ENCODE measurements at places on chromosomes 6 and 20.

DNA sequence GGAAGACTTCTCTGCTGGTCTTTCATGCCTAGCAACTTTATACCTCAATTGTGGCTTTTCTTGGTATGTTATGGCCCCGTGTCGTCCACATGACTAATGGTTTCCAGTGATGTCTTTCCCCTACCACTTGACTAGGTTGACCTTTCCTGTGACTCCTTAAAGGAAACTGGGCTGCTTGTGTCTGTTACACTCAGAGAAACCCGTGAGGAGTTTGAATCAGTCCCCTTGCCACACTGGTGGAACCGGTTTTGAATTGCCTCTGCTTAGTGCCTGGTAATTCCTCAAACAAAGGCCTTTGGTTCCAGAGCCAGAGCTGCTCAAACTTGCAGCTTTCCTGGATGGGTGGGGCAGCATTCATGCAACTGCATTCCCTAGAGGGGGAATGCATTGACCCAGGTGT, 21.9 kb downstream of the ECT2L start:
- no peak for DNase-seq

- no peak for DNase-seq
Observed at GRCh38 chr20:48765359-48765758, 62.4 kb downstream of the PREX1 start.

GRCh38 chr6:27838945-27839625, 73.1 kb downstream of the OR2B2 start:
- peak; percentile 20 for DNase-seq

- no peak for DNase-seq
Observed at GRCh38 chr20:51309128-51309527, 233.4 kb downstream of the NFATC2 start.

DNA sequence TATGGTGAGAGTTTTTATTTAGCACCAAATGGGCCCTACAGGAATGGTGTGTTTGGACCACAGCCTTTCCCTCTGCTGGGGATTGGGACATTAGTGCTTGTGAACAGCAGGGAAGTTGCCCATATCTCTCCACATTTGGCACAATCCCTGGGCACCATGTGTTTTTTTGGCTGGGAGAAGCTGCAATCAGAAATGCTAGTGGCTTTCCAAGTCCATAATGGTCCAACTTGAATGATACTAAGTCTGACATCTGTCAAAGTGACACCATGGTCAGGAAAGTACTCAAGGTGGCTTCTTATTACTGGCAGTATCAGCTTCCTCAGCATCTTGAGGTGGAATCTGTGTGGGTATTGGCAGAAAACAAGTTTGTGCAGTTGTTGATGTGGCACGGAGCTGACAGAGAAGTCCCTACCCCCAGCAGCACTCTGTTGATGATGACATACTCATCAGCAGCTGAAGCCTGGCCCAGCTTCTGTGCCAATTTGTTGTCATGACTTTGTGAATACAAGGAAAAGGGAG, 53.0 kb downstream of the SASH1 start:
- peak; percentile 21 for DNase-seq

DNA sequence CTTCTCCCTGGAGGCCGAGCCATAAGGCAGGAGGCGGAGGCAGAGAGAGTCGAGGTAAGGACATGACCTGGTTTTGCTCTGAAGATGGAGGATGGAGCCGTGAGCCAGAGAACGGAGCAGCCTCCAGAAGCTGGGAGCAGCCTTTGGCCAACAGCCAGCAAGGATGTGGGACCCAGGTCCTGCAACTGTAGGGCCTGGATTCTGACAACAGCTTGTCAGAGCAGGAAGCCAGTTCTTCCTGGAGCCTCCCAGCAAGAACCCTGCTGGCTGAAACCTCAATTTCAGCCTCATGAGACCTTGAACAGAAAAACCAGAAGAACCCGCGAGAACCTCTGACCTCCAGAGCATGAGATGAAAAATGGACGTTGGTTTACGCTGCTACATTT, 13.4 kb upstream of the MRGBP start:
- DNase-seq: no peak

DNA sequence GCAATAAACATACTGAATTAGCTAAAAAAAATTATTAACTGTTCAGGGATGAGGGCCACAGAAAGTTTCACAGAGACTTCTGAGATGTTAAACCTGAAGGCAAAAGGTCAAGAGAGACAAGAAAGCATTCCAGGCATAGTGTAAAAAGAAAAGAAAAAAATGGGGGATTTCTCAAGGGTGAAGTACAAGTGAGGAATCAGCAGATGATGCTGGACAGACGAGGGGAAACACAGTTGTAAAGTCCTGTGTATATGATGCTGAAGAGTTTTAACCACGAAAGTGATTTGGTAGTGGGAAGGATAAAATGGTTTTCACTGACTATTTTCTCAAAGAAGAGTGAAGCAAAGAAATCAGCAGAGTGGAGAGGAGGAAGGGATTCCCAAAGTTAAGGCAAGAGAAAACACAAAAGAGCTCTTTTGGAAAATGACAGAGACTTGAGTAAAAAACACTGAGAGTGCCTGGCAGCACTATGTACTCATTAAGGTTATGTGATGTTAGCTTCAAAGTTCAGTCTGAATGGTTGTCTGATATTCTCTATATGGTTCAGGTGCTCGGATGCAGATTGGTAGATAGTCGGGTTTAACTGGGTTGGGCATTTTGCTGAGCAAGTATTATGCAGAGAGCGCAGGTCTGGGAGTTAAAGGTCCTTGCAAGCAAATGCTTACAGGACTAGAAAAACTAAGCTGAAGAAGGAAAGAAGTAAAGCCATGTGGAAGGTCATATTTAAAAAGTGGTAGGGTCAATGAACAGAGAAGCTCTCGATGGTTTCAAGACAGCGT, 16.4 kb downstream of the RAB23 start:
- no peak for DNase-seq

- DNase-seq: peak; percentile 59
Observed at GRCh38 chr20:21397341-21398108, at the start of gene NKX2-4. Gene NKX2-4 (minus strand): TSS chr20:21397526. CDS start chr20:21397399, 127 bp downstream.

DNA sequence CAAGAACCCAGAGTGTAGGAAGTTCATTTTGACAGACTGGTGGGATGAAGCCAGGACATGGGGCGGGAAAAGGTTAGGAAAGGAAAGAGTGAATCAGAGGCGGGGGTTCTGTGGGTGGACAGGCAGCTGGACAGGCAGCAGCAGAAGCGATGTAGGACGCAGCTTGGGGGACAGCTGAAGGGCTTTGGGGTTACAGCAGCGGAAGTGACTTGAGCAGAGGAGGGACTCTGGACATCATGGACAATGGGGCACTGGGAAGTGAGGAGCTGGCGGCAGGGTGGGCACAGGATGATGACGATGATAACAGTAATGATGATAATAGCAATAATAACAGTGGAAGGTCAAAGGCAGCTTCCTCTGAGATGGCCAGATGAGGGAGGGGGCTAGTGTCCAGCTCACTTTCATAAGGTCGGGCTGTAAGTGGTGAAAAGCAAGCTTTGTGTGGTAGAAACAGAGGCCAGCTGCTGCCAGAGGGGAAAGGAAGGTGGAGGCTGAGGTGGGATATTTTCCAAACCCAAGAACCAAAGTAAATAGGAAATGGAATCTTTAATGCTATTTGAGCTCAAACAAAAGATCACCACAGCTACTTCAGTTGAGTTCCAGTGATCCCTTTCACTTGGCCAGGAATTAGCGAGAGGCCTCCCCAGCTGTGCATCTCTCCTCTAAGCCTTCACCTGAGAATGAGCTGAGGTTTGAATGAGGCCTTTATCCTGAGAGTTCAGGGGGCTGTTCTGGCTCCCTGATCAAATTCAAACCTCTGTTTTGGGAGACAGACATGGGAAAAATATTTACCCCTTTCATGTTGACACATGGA, 433.5 kb downstream of the DHX35 start:
- DNase-seq: no peak

DNA sequence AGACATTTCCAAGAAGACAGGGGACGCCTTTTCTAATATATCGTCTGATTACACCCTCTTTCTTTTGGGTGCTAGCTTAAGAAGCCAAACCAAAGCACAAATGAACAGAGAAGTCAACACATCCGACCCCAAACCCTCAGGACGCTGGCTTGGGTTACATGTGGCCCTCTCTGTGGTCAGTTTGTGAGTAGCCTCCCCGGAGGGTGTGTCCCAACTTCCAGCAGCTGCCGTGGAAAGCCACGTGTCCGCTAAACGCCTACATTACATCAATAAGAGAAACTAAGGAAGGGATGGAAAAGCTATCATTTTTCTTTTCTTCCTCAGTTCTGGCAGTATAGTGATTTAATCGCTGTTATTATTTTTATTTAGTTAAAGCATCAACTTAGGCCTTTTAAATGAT, 487 bp upstream of the BMP6 start:
- no peak for DNase-seq

GRCh38 chr6:170108456-170108855, 182.4 kb downstream of the DLL1 start:
- DNase-seq: no peak

- DNase-seq: no peak
Observed at GRCh38 chr6:143740213-143740612, 62.4 kb downstream of the PHACTR2 start.

- no peak for DNase-seq
Observed at GRCh38 chr20:16419138-16419715, 154.0 kb downstream of the KIF16B start.

DNA sequence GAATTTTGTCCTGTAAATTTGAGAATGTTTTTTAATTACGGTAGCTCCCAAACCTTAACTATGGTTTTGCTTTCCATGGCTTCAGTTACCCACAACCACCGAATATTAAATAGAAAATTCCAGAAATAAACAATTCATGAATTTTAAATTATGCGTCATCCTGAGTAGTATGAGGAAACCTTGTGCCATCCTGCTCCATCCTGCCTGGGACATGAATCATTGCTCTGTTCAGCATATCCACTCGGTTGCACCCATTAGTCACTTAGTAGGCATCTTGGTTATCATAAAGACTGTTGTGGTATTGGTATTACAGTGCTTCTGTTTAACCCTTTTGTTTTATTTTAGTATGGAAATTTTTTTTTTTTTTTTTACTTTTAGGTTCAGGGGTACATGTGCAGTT, 39.7 kb downstream of the KCNS1 start:
- no peak for DNase-seq

DNA sequence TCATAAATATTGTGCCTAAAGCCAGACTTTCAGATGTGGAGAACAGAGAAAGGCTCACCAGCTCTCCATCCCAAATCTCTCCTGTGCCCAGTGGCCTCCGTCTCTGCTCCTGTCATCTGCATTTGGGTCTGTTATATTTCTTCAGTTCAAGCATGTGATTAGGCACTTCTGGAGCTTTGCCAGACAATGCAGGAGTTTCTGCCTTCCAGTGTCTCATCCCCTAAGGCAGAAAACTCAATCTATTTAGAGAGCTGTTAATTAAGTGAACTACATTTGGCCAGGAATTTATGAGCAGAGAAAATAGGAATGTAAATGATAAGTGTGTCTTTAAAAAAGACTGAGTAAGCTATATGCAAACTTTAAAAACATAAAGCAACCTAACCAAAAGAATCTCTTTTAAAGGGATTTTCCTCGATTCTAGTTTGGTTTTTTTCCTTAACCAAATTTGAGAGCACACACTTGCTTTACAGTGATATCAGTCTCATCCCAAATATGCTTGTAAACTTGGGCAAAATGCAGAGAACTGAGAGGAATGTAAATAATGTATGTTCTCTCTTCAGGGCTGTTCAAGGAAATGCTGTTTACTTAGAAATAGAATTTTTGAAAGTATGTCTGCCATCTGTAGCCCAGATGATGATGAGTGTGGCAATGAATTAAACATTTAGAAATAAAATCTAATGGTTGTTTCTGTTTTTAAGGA, 113.9 kb downstream of the ELOVL4 start:
- DNase-seq: no peak

DNA sequence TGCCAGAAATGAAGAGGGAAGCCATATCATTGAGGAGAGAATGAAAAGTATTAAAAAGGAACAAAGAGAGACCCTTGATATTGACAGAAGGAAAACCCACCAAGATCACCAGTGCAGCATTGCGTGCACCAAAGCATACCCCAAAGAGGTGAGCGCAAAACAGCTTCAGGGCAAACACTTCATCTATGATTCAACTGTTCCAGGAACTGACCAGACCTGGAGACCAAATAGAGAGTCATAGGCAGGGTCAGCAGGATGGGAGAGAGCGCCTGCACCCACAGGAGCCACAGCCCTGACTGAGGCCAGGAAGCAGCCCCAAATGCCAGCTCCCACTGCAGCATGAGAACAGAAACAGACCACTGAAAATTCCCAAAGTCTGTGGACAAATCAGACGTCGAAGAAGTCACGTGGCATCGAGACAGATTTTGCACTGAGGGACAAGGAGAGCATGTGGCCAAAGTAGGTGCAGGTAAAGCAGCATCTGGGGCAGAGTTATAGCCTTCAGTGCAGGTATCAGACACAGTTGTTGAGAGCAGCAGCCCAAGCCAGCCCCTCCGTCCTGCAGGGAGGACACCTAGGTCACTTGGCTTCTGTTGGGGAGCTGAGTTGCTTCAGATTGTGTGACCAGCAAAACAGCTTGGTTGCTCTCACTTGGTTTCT, 29.3 kb downstream of the CHRNA4 start:
- no peak for DNase-seq

GRCh38 chr6:150302520-150303176, 66.2 kb upstream of the IYD start:
- no peak for DNase-seq

- DNase-seq: no peak
Observed at GRCh38 chr6:113560908-113561307, 296.2 kb upstream of the MARCKS start.

GRCh38 chr6:149057464-149057840, 260.1 kb upstream of the TAB2 start:
- no peak for DNase-seq

DNA sequence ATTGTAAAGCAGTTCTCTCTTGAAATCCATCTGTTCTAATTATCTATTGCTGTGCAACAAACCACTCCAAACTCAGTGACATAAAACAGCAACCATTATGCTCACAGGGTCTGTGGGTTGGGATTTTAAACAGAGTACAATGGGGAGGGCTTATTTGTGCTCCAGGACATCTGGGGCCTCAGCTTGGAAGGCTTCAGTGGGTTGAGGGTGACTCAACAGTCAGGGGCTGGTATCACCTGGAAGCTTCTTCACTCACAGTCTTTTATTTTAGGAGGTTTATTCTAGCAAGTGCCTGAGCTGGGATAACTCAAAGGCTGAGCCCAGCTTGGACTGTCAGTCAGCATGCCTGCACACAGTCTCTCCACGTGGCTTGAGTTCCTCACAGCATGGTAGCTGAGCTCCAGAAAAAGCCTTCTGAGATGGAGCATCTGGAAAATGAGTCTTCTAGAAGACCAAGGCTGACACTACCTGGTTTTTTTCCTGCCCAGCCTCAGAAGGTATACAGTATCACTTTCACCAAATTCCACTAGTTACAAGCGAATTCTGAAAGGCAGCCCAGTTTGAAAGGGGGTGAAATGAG, 234.6 kb upstream of the ID4 start:
- no peak for DNase-seq

GRCh38 chr6:40845553-40845952, 193.5 kb downstream of the UNC5CL start:
- peak; percentile 21 for DNase-seq

DNA sequence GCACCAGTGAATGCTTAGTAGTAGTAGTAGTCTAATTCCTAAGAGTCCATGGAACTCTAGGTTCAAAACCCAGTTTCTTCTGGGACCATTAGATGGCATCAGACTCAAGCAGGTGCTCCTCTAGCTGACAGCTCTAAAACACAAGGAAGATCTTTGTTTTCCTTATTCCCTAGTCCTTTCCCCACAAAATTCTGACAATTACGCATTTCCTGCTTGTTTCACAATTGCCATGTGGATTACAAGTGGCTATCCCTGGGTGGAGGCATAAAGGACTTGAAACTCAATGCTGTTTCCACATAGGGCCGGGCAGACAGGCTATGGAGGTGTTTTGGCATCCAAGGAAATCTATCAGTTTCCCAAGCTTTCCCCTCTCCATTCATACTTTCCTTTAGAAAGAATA, 9.2 kb upstream of the HLA-DOB start:
- no peak for DNase-seq

Measured in NCI-H1092 treated with DMSO at 0.1 percent for 48 hours (cell line).